ENCODE measurements at places on chromosomes 6 and 20.

DNA sequence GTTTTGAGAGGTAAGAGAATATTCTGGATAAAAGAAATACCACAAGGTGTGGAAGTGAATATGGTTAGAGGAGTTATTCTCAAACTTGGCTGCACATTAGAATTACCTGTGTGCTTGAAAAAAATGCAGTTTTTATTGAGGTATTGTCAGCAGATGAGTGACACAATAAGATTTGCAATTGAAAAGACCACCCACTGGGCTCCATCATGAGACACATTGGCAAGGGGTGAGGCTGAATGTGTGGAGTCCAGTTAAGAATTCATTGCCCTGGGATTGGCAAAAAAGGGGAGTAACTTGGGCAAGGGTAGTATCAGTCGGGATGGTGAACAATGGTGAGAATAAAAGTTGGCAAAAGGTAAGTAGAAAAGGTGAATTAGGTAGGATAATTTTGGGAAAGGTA is 63.5 kb downstream of the MEI4 start:
- no peak for DNase-seq

- DNase-seq: no peak
These were observed 49.8 kb downstream of the MYB start for GRCh38 chr6:135230711-135231468.

- no peak for DNase-seq
These were observed 298.4 kb upstream of the MOCS1 start for GRCh38 chr6:40232698-40233097.

- DNase-seq: peak; percentile 26
These were observed 65.0 kb upstream of the SIRPA start for GRCh38 chr20:1830240-1830639.

DNA sequence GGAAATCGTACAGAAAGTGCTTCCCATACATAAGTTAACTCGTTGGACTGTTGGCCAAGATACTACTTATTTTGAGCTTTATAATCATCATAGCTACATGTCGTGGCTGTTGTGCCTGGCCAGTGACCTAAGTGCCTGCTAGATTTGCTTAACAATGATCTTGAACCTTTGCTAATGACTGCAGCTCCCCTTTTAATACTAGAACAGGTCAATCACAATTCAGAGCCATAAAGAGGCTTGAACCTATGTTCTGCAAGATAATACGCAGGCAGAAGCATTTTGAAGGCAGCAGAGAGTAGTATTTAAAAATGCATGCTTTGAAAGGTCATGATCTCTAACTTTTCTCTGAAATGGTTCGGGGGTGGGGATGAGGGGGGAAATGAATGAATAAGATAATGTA is 2.5 kb downstream of the MRS2 start:
- DNase-seq: no peak

GRCh38 chr6:89734526-89734925 is 85.1 kb downstream of the MDN1 start:
- no peak for DNase-seq

DNA sequence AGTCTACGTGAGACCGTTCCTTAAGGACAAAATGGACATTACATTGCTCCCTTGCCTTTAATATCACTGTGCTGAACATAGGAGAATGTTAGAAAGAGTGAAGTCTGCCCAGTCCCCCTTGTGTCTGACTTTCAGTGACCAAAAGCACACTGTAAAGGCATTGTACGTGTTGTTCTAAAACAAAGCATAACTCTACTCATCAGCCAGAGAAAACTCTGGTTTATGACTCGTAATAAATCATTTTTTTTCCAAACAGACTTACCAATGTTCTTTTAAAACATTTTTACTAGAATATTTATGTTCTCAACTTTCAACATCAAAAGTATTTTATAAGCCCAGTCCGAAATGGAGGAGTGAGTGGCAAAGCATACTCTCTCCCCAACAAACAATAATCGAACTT is 262.5 kb downstream of the GJA1 start:
- DNase-seq: no peak

DNA sequence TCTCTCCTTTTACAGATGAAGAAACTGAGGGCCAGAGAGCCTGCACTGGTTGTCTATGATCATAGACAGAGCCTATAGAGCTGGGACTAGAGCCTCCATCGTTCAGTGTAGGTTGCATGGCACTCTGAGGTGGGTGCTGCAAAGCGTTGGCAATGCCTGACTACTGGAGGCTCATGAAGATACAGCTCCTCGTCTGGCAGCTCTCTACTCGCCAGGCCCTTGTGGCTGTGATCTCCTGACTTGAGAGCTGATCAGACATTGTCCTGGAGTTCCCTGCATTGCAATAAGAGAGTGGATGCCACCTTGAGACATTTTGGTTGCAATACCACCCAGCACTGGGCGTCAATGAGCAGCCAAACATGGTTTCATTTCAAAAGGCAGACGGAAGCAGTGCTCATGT is 270.1 kb upstream of the ARID1B start:
- DNase-seq: no peak

GRCh38 chr6:53020005-53020744 is 25.1 kb upstream of the GSTA4 start:
- DNase-seq: no peak

Measured in frontal cortex (tissue), 4 donors.